ENCODE measurements at places on chromosomes 7 and 10. TPM values are rescaled to one million over a fixed set of nuclear protein-coding genes. Genes with fewer than 3 reads are reported as not detected.

DNA sequence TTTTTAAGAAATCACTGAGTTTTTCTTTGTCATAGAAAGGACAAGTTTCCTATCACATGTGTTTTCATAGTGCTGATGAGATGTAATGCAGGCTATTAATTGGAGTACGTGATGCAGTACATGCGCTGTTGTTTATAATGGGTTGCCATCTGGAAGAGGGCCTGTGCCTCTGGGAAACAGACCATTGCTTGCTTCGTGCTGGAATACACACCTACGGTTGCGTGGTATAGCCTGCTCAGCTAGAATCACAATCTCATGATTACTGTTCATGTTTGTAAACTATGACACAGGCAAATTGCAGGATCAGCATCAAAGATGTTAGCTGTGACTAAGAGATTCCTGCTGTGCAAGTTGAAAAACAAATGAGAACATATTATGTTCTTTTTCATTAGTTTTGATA is 107.2 kb upstream of the STEAP1B start:
- DNase-seq, result no peak

- DNase-seq, result no peak
These were observed 528.7 kb upstream of the DPP6 start for GRCh38 chr7:153523320-153524015.

DNA sequence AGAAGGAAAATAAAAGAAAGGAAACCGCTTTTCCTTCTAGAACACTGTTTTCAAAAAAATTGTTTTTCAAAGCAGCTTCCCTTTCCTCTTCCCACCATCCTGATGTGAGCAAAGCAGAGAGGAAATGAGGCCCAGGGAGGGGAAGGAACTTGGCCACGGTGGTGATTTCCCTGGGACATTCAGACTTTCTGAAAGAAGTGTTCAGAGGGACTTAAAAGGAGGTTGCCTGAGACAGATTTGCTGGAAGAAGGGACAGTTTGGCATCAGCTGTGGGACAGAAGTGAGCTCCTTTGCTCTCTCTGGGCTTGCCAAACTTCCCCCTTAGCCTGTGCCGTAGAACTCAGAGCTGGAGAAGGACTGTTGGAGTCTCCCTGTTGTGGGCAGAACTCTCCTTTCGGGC is 30.3 kb downstream of the ADCYAP1R1 start:
- DNase-seq, result no peak

Gene HTR5A
- total RNA-seq, result not detected

Gene CCDC136
- total RNA-seq, result 5.7 TPM

Gene CRTAC1
- not detected for total RNA-seq

Gene SKIDA1
- total RNA-seq, result 0.10 TPM

Gene FRMD4A
- total RNA-seq, result 60.8 TPM
